ENCODE measurements at places on chromosomes 2 and 18.

GRCh38 chr2:234457421-234457820, 39.5 kb downstream of the ARL4C start:
- no peak for DNase-seq

DNA sequence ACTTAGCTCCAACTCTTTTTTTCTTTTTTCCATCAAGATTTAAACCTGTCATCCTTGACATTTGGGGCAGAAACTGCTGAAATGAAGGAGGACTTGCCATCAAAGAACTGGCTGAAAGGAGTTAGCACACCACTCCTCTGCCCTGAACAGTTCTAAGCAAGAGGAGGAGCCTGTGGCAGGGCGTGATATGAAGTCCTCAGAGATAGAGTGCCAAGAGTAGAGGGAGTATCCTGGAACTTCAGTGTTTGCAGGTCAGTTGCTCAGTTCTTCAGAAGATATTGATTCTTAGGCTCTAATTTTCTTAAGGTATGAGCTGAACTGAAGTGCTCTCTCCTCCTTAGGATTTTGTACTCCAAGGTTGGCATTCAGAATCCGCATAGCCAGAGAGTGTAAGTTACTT, 15.2 kb downstream of the NABP1 start:
- DNase-seq = no peak

DNA sequence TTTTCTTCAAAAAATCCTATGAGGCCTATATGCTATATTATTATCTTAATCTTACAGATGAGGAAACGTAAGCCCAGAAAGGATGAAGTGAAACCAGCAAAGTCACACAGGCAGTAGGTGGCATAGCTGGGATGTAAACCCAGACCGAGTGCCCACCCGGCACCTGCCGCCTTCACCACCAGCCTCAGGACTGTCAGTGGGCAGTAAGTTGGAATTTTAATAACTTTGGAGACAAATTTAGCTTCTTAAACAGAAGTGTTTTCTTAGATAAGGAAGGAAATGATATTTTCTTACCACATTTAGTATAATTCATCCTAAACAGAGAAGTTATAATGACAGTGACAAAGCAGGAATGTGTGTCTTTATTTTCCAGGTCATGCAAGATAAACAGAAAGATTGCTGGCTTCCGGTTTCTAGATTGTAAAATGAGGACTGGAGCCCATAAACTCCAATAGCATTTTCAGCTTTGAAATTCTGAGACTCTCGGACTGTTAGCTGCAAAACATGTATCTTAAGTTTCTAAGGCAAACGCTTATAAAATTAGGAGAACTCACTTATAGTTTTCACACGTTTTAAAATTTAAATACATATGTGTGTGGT, 59.3 kb downstream of the CD8B2 start:
- no peak for DNase-seq

- DNase-seq = no peak
Observed at GRCh38 chr18:75658330-75658729, 230.8 kb upstream of the SMIM21 start.

DNA sequence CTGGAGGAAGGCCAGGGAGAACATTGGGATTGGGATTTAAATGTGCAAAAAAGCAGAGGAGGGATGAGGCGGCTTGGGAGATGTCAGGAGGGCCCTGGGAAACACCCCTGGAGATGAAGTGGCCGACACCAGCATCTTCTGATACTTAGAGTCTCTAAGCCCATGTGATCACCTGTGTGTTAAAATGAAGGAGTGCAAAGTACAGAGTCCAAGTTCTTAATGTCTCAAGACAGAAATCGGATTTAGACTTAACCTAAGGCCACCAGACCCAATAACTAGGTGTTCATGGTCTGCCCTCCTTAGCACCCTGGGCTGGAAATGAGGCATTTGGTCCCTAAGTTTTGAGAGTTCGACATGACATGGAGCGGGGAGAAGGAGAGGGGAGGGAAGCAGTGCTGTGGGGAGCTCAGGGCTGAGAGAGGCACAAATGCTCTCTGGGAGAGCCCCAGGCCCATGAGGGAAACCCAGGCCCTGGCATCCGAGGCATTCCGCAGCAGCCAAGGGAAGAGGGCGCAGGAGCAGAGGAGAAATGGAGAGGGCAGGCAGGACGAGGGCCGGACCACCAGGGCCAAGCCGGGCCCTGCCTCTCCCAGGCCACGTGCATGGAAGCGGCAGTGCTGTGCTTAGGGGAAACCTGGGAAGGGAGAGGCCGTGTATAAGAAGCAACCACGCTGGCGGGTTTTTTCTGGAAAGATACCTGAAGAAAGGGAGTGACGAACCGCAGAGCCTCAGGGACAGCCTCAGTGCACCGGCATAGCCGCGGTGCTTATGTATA, 63.3 kb downstream of the SFXN5 start:
- no peak for DNase-seq

DNA sequence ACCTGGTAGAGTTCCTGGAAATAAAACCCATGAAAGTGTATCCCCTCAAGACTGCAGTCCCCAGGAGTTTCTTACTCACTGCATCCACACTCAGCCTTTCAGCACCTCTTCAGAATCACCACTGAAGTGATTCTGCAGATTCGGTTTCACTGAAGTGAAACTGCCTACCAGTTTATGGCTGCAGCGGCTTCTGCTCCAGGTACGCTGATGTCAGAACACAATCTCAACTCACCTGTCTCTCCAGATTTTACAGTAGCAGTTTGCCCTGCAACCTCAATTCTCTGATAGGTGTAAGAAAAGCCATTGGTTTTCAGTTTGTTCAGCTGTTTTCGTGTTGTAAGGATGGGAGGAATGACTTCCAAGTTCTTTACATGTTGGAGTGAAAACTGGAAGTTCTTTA, 124.8 kb downstream of the TSN start:
- no peak for DNase-seq

GRCh38 chr2:192053921-192054320, 140.8 kb downstream of the TMEFF2 start:
- no peak for DNase-seq

GRCh38 chr18:35672897-35673296, 91.4 kb downstream of the GALNT1 start:
- no peak for DNase-seq

All from NCI-H1417 treated with DMSO at 0.1 percent for 48 hours (cell line).